Daoy (cell line): ENCODE measurements at places on chromosomes 13 and 19. TPM values are rescaled to one million over a fixed set of nuclear protein-coding genes. Genes with fewer than 3 reads are reported as not detected.

- DNase-seq, result no peak
Observed at GRCh38 chr19:41902594-41902993, 19.6 kb downstream of the ARHGEF1 start.

KIR2DL1 gene
- total RNA-seq, result not detected in 2 replicates

DNA sequence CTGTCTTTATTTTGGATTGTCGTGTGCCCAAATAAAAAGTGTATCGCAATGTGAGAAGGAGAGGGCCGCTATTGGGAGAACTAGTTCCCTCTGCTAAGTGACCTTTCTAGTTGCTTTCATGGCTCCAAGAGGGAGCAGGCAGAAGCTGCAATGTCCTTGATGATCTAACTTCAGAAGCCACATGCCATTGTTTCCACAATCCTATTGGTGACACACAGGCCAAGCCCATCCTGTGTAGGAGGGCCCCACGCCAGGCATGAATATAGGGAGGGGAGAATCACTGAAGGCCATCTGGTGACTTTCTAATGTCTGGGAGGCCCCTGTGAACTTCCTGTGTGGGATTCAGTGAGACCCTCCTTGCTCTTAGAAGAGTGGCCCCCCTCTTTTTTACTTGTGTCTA, 47.8 kb upstream of the KPNA3 start:
- DNase-seq, result no peak

C13orf42 gene
- total RNA-seq, result not detected in 2 replicates

- peak; percentile 19 for DNase-seq
Observed at GRCh38 chr19:2252797-2253105, 3.5 kb downstream of the JSRP1 start.

ZNF528 gene
- 20.3 and 67.9 TPM in 2 replicates for total RNA-seq

GRCh38 chr19:5479958-5480357, 24.7 kb downstream of the ZNRF4 start:
- no peak for DNase-seq

GARIN5A gene
- 0.46 and 0.95 TPM in 2 replicates for total RNA-seq

- DNase-seq, result peak; percentile 87
Observed at GRCh38 chr13:101875717-101876393, 423.4 kb downstream of the ITGBL1 start.

GRCh38 chr19:9144920-9145319, 4.7 kb downstream of the ZNF317 start:
- no peak for DNase-seq

DNA sequence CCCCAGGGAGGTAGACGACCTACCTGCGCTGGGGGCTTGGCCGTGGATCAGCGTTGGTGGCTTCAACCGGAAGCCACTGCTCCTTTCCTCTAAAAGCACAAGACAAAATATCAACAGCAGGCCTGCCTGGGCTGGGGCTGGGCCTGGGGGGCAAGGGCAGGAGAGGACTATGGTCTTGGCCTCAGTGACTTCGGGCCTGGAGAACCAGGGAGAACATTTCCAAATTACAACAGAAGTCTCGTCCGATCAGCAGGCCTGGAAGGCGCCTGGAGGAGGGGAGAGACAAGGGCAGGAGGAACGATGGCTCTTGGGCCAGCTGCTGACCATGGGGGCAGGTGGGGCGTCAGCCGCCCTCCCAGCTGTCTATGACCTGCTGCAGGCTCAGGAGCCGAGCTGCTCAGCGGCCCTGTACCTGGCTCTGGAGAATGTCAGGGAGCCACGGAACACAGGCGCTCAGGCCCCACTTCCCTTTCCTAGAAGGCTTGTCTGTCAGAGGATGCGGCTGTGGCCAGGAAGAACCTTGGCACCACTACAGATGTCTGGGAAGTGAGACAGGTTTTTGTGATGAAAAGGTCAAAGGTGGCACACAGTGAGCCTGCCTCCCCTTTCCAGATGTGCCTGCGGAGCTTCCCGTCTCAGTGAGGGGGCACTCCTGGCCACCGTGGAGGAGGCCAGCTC, 19.5 kb downstream of the CAPS start:
- no peak for DNase-seq

- DNase-seq, result no peak
Observed at GRCh38 chr19:38453596-38453995, 20.1 kb downstream of the RYR1 start.

- DNase-seq, result no peak
Observed at GRCh38 chr13:39900106-39900750, 244.8 kb downstream of the COG6 start.

GRCh38 chr19:12899891-12900518, 9.0 kb downstream of the GCDH start:
- DNase-seq, result no peak

- no peak for DNase-seq
Observed at GRCh38 chr13:114112826-114113322, 19.5 kb downstream of the RASA3 start.

ACER1 gene
- total RNA-seq, result not detected in 2 replicates

DNA sequence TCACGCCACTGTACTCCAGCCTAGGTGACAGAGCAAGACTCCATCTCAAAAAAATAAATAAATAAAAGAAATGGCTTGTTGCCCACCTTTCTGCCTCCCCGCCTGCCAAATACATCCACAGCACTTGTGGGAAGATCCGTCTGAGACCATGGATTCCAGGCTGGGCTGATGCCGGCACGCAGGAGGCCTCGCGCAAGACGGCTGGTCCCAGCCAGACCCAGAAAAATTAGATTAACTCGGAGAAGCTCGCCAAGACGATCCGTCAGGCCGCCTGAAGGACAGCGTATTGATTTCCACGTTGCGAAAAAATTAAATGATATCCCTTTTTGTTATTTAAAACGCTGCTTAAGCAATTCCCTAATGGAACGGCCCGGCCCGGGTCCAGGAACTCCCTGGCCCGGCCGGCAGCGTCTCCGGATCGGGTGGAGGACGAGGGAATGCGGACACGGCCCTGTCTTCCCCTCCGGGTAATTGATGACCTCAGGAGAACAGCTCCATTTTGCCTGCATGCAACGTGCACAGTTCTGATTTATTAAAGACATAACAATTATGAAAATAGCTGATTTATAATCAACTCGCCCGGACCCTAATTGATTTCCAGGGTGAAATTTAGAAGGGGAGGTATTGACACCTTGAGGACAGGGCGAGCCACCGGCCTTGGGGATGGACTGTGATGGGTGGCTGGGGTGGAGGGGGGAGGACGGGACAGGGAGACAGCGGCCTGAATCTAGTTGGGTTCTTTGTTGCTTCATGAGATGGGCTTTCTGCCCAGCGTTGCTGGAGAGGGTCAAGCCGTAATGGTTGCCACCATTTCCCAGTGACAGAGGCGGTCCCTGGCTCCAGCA, 52.1 kb downstream of the ZNRF4 start:
- DNase-seq, result no peak

CCDC8 gene
- 8.8 and 9.2 TPM in 2 replicates for total RNA-seq

GRCh38 chr13:99199541-99200431, 868 bp upstream of the UBAC2 start:
- no peak for DNase-seq

ERVK3-1 gene
- total RNA-seq, result 125 and 149 TPM in 2 replicates

ADGRE2 gene
- 0.09 and 0.17 TPM in 2 replicates for total RNA-seq

COX6B1 gene
- total RNA-seq, result 460 and 655 TPM in 2 replicates

DNA sequence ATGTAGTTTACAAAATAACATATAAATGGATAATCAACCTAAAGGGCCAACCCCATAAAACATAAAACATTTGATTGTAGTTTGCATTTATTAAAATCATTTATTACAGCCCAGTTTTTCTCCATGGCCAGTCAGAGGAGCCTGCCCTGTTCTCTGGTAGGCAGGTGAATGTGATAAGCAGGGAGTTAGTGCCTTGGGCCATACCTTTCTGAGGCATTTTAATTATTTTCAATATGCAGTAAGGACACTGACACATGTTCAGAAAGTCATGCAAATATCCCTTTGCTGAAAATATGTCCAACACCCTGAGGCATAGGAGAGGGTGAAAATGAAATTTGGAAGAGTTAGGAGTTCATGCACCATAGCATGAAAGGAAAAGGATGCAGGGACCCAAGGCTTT, 242.6 kb upstream of the EDNRB start:
- DNase-seq, result no peak

- no peak for DNase-seq
Observed at GRCh38 chr19:44960906-44961728, 5.9 kb downstream of the CLPTM1 start.
